Activated effector memory CD4-positive, alpha-beta T cell treated with Interleukin-2 at 50 U/mL for 16 hours (primary cell): ENCODE measurements at places on chromosomes 11 and 22.

DNA sequence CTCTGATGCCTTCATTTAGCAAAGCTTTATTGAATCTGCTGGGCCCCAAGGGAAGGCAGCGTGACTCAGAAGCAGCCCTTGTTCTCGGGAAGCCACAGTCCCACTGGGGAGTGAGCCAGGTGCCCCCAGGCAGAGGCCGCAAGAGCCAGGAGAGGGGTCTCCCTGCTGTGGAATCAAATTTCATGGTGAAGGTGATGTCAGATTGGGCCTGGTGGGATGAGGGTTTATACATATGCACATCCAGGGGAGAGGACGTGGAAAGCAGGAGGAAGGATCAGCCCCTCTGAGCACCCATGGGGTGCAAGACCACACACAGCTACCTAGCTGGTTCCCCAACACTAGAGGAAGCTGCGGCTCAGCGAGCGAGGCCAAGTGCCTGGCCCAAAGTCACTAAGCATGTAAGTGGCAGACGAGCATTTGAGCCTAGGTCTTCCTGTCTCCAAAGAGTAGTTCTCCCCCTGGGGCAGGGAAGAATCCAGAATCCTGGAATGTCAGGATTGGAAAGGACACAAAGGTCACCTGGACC, 2.0 kb downstream of the SYNGR1 start:
- DNase-seq: no peak

- DNase-seq: no peak
Measured at GRCh38 chr11:69510471-69511357, 29.3 kb downstream of the LINC01488 start.

- DNase-seq: peak; percentile 49
Measured at GRCh38 chr22:43388420-43388851, 23.4 kb upstream of the MPPED1 start.

- DNase-seq: no peak
Measured at GRCh38 chr11:104713401-104713800, 184.9 kb downstream of the CASP12 start.

DNA sequence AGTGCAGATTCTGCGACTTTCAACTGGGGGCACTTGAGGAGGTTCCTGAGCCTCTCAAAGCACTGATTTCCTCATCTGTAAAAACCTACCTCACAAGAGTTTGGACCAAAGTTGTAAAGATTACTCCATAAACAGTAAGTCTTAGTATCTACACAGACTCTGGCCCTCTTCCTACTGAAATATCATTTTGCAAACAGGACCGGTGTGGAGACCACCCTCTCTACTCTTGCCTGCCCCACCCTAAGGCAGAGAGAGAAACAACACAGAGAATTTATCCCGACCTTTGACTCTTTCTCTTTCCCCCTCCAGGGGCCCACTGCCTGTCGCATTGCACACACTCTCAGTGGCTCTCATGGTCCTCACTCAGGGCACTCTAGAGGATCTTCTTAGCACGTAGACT, 117.9 kb upstream of the LDLRAD3 start:
- DNase-seq: no peak

GRCh38 chr11:130179396-130180306, 20.1 kb downstream of the ST14 start:
- DNase-seq: no peak

- DNase-seq: no peak
Measured at GRCh38 chr11:75374646-75375045, 23.2 kb upstream of the ARRB1 start.

DNA sequence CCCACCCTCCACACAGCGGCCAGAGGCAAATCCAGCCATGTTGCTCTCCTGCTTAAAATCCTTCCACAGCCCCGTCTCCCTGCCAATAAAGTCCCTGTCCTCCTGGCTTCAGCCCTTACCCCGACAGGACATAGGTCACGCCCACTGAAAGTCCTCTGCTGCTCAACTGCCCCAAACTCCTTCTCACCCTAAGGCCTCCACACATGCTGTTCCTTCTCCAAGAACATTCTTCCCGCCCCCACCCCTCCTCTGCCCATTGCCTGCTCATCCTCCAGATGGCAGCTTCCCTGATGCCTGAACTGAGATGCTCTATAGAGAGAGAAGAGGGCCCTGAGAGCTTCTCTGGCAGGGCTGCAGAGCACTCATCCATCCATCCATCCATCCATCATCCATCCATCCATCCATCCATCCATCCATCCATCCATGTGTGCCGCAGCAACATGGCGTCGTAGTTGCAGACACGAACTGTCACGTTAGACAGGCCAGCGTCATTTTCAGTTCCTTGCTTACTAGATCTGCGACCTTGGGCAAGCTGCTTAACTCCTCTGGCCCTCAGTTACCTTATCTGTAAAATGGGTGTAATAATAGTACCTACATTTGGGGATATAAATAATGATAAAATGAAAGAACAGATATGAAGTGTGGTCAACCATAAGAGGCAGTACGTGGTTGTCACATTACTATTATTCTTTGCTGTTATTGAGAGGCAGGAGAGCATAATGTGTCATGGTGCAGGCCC, 9.4 kb downstream of the NPTXR start:
- DNase-seq: no peak

DNA sequence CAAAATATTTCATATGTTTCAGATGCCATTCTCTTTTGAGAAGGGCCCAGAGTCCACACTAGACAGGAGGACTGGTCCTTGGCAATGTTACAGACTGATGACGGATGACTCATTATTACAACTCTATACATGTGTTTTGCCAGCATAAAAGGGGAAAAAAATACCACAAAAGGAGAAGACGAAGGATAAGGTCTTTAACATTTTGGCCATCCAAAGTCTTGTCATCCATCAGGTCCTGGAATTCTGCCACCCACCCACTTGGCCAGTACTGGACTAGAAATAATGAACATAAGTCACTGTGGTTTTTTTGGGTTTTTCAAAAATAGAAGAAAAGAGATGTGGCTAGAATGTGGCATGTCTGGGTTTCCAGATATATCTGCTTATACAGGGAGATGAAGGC, 57.7 kb upstream of the BDNF start:
- no peak for DNase-seq

- no peak for DNase-seq
Measured at GRCh38 chr11:112770033-112770432, 191.2 kb upstream of the NCAM1 start.

DNA sequence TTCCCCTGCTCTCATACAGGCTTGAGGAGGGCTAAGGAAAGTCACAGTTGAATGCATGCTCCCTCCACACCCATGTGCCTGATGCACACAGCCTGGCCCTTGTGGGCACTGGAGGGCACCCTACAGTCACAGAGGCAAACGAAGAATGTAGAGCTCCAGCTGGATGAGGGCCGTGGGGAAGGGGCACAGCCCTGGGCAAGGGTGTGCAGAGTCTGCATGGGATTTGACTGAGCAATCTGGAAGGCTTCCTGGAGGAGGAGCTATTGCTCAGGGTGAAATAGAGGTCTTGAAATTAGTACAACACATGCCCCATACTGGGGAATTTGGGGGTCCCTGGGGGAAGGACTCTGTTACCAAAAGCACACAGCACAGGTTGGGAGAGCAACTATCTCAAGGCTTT, 64.0 kb downstream of the KCNQ1 start:
- no peak for DNase-seq

GRCh38 chr11:85772695-85773094, 38.2 kb downstream of the SYTL2 start:
- DNase-seq: no peak

- no peak for DNase-seq
Measured at GRCh38 chr11:27085605-27086004, 45.0 kb downstream of the BBOX1 start.

GRCh38 chr22:38758276-38758945, 2.6 kb upstream of the SUN2 start:
- peak; percentile 51 for DNase-seq

GRCh38 chr22:24201681-24202614, 20.7 kb downstream of the SUSD2 start:
- no peak for DNase-seq

DNA sequence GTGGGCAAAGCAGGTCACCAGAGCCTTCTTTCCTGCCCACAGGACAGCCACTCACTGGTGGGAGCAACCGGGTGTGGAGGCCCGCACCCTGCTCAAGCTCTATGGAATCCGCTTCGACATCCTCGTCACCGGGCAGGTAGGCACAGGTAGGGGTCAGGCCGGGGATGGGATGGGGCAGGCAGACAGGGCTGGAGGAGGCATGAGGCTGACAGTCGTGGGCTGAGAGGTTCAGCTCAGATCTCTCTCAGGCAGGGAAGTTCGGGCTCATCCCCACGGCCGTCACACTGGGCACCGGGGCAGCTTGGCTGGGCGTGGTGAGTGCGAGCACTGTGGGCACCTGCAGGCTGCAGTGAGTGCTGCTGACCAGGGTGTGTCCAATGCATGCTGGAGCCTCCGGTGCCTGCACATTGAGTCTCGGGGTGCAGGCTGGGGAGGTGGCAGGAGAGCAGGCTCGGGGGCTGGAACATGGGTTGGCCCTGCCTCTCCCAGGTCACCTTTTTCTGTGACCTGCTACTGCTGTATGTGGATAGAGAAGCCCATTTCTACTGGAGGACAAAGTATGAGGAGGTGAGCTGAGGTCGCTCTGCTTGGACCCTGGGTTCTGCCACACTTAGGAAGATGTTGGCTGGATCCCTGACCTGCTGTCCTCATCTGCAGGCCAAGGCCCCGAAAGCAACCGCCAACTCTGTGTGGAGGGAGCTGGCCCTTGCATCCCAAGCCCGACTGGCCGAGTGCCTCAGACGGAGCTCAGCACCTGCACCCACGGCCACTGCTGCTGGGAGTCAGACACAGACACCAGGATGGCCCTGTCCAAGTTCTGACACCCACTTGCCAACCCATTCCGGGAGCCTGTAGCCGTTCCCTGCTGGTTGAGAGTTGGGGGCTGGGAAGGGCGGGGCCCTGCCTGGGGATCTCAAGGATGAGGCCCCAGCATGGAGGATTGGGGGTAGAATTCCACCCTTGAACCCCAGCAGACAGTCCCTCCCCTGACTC, 6.3 kb downstream of the SLC7A4 start:
- no peak for DNase-seq

DNA sequence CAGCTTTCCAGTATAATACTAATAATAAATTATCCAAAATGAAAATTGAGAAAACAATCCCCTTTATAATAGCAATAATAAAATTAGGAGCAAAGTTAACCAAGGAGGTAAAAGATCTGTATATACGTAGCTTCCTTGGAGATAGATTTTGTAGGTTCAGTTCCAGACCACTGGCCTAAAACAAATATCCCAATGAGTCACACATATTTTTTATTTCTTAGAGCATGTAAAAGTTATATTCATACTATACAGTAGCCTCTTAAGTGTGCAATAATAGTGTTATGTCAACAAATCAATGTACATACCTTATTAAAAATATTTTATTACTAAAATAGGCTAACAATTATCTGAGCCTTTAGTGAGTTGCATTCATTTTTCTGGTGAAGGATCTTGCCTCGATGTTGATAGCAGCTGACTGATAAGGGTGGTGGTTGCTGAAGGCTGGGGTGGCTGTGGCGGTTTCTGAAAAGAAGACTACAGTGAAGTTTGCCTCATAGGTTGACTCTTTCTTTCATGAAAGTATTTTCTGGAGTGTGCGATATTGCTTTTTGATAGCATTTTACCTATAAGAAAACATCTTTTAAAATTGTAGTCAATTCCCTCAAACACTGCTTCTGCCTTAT, 178.5 kb downstream of the ARHGAP42 start:
- DNase-seq: no peak

GRCh38 chr11:2451916-2452315, 7.1 kb downstream of the KCNQ1 start:
- no peak for DNase-seq

GRCh38 chr11:96655474-96655873, 265.7 kb downstream of the JRKL start:
- no peak for DNase-seq

DNA sequence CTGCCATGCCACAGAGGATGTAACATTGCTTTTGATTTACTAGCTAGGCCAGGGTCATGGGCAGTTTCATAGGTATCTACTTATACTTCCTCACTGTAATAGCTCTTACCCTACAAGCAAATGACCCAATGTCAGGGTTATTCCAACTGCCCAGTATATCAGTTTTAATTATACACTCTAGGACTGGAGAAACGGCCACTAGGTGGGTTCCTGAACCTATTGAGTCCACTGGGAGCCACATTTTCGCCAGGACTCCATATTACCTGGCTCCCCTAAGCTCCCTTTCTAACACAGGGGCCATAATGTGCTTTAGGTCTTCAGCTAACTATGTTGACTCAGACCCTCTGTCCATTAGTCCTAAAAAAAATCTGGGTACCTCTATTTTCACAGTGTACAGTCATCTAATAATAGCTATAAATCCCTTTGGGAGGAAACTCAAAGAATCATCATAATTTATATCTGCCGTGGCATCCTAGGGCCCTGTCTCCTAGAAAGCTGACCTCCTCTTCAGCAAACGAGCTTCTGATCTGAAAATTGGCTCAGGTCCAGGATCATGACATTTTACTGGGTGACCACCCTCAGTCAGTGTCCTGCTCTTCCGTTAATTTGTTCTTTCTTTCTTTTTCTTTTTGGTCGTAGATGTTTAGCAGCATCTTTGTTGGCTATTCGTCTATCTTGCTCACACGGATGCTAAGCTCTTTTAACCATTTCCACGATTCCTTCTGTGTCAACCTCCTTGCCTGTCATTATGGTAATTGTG, 244.3 kb downstream of the FAM76B start:
- DNase-seq: no peak

DNA sequence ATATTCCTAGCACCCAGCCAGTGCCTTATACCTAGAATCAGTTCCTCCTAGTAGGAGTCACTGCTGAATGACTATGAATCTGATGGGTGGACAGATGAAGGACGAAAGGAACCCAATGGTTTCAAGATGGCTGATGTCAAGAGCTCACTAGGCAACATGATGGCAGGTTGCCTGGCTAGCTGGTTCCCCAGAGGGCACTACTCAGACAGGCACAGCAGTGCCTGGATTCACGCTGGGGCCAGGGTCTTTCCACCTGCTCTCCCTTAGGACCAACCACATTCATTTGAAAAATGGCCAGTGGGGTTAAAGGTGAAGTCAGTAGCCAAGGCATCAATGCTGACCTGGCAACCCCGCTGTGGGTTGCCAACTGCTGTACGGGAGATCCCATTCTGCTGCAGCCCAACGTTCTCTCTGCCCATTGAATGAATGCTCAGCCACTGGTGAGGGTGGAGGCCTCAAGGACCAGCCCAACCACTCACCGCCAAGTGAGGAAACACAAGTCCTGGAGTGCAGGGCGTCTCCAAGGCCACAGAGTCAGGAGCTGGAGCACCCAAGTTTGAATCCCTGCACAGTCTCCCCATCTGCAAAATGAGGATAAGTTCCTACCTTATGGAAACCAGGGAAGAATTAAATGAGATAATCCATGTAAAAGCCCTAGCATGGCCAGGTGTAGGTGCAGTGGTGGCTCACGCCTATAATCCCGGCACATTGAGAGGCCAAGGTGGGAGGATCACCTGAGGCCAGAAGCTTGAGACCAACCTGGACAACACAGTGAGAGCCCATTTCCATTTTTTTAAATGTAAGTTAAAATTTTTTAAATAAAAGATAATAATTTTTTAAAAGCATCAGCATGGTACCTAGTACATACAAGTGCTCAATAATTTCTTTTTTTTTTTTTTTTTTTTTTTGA, 12.4 kb downstream of the MYH9 start:
- DNase-seq: no peak

GRCh38 chr11:82980292-82980691, 78.8 kb downstream of the DDIAS start:
- no peak for DNase-seq
